Astrocyte (in vitro differentiated cells and primary cell): ENCODE measurements at places on chromosomes 12 and 14.

DNA sequence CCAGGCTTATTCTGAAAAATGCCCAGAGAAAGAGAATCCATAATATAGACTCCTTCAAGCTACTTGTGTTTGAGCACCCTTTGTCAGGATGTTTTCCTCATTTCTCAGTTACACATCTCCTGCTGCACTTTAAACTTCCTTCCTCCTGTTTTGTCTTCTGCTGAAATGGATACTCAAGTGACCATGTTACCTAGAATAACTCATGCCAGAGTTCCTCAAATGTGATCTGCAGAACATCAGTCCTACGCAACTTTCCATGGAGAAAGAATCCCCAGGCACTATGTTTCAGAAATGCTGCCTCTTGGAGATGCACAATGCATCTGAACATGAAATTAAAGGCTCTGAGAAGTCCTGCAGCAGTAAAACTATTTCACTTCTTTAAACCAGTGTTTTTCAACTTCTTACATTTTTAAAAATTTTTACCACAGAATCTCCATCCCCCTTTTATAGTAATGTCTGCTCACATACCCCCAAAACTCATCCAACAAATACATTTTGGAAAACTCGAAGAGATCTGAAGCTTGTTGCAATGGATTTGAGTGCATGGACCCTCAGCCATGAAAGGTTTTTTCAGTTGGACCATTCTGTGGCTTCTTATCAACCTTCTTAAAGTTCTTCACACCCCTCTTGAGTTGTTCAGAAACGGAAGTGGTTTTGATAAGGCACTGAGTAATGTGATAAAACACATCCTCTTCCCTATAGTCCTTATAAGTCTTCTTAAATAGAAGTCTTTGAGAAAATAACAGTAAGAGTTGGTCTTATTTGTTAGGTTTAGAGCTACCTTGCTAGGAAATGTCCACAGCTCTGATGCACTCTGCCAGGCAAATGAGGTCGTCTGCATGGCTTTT, 84.5 kb upstream of the KCNA1 start:
- peak; percentile 57 for DNase-seq

- DNase-seq, result no peak
These were observed 699.9 kb downstream of the C12orf50 start for GRCh38 chr12:87329076-87329863.

DNA sequence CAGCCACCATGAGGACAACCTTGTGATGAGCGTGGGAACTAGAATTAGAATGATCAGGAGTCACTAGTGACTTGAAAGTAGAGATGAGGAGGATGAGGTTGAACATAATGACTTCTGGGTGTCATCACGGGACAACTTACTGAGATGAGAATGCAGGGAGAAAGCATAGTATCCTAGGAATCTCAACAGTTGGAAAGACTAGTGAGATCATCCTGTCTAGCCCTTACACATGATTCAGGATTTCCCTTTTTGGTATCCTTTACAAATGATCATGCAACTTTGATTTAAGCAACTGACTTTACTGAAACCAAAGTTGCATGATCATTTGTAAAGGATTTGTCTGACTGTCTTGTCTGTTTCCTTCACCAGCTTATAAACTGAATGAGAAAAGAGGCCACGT, 51.8 kb upstream of the HIF1A start:
- DNase-seq, result peak; percentile 44

- DNase-seq, result no peak
These were observed 233.3 kb upstream of the PPFIA2 start for GRCh38 chr12:81992461-81992860.

- peak; percentile 42 for DNase-seq
These were observed 52.9 kb upstream of the SLC35F4 start for GRCh38 chr14:57918791-57919190.

GRCh38 chr14:101457301-101457935, 103.9 kb upstream of the DIO3 start:
- no peak for DNase-seq

DNA sequence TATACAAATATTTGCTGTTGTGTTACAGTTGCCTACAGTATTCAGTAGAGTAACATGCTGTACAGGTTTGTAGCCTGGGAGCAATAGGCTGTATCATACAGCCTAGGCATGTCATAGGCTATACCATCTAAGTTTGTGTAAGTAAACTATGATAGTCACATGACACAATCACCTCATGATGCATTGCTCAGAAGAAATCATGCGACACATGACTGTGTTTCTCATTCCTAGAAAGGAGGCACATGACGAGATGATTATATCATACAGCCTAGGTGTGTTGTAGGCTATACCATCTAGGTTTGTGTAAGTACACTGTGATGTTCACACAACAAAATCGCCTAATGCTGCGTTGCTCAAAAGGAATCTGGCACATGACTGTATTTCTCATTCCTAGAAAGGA, 31.9 kb downstream of the NOPCHAP1 start:
- no peak for DNase-seq

- DNase-seq, result no peak
These were observed at the start of gene ADGRD1 for GRCh38 chr12:130953771-130954543. Gene ADGRD1 (plus strand): TSS chr12:130953907. CDS start chr12:130954466, 559 bp downstream.

DNA sequence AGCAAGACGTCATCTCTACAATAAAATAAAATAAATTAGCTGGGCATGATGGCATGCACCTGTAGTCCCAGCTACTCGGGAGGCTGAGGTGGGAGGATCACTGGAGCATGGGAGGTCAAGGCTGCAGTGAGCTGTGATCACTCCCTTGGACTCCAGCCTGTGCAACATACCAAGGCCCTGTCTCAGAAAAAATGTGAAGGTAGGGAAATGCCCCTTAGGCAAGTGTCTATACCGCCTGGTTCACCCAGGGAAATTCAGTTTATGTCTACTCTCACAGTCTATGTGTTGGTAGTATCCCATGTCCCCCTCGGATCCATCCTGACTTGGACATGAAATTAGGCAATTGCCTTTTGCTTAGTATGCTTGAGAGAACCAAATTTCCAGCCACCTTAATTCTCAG, 88.4 kb upstream of the TMEM132C start:
- DNase-seq, result no peak
